ENCODE measurements at places on chromosomes 1 and 21.

DNA sequence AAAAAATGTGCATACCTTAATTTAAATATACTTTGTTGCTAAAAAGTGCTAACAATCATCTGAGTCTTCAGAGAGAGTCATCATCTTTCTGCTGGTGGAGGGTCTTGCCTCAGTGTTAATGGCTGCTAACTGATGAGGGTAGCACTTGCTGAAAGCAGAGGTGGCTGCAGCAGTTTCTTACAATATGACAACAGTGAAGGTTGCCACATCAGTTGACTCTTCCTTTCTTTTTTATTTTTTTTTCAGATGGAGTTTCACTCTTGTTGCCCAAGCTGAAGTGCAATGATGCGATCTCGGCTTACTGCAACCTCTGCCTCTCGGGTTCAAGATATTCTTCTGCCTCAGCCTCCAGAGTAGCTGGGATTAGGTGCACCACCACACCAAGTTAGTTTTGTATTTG, 2.6 kb upstream of the CFAP45 start:
- no peak for DNase-seq

DNA sequence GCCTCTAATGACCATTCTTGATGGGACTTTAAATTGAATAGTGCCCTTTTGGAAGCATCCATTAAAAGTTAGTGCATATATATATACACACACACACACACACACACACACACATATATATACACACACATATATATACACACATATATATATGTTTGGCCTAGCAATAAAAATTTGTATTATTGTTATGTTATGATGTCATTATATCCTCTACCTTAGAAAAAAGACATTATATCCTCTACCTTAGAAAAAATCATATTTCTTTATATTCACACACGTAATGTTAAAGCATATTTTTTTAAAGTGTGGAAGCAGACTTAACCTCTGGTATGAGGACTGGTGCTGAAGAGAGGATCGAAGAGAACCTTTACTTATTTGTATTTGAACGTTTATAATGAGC, 43.3 kb downstream of the EBNA1BP2 start:
- DNase-seq = no peak

DNA sequence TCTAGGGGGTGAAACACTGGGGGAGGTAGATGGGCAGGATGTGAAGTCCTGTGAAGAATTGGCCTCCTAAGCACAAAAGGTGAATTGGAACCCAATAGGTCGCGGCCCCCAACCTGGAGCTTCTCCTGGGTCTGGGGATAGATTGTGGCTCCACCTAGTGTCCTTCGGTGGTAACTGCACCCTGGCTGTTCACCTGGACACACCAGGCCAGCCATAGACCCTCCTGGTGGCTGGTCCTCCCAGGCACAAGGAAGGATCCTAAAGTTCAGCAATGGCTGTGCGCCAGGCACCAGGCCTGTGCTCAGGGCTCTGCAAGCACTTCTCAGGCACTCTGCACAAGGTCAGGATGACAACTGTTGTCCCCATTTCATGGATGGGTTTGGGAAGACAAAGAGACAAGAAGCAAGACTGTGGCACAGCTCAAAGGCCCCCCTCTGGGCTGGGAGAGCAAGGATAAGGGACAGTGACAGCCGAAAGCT, 13.5 kb downstream of the ESPN start:
- DNase-seq = no peak

DNA sequence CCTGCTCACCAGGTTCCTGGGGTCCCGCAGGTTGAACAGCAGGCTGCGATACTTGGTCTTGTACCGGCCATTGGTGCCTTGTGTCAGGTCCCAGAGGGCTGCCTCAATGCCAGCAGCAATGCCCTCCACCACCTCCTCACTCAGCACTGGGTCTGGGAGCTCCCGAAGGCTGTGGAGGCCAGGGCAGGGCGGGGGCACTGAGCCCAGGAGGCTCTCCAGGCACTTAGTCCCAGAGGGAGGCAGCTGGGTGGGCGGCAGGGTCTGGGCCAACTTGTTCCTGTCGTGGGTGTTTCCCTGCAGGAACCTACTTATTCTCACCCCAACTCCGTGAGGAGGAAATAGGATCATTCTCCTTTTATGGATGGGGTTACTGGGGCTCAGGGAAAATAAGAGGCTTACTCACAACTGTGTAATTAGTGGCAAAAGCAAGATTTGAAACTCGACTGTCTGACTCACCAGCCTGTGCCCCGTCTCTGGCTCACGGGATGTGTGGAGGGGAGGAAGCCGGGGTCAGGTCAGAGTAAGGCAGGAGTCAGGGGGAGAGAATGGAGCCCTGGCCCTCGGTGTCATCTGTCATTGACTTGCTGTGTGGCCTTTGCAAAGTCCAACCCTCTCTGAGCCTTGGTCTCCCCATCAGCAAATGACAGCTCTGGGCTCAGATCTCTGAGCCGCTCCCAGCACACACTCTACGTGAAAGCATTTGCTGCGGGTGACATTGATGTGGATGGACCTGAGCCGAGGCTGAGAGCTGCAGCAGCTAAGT, 17.2 kb downstream of the SPOCD1 start:
- no peak for DNase-seq

DNA sequence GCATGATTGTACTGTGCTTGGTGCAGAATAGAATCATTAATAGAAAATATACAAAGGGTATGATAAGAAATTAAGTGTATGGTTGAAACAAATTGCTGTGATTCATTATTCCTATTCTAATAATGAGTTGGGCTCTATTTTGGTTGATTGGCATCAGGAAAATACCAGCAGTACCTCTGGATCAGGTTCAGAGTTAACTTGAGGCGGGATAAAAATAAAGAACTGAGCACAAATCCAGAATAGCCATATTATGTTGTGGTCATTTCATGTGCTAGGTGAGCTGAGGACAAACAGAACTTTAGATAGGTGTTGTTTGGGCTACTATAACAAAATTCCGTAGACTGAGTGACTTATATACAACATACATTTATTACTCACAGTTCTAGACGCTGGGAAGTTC, 60.7 kb upstream of the GCLM start:
- DNase-seq = no peak
